ENCODE measurements at places on chromosomes 3 and 15.

- DNase-seq = no peak
Measured at GRCh38 chr3:137693791-137694190, 70.3 kb upstream of the SOX14 start.

DNA sequence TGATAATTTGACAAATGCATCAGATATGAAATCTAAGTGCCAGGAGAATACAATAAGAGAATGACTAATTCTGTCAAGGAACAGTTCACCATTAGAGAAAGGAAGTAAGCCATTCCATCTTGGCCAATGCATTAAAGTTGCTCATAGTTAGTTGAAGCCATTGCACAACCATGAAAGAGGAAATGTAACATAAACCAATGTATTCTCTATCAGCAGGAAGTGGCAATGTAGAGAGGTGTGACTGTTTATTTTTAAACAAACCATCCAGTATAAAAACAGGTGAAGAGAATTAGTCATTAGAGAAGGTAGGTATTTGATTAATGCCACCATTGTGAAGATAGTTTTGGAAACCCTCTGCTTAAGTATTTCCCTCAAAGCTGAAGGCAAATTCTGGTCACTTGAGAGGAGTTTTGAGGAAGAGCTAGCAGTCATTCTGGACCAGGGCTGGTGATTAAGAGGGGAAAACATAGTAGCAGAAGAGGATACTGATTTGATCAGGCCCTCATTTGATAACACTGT is 10.7 kb upstream of the ANXA2 start:
- DNase-seq = no peak

DNA sequence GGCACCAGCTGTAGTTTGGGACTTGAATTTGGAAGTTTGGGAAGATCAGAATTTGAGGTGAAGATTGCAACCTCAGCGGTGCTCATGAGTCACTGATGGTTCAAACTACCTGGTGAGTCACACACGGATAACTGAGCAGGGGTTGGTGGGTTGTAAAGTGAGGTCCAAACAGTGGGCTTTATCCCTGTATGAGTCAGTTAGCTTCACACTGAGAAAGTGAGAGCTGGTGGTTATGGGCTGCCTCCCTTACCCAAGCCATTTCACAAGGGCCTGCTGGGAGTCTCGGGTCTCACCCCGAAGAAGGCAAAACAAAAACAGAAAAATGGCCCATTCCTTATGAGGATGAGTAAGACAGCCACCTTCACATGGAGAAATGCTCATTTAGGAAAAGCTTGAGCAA is 77.0 kb downstream of the ITGA11 start:
- DNase-seq = no peak

- no peak for DNase-seq
Measured at GRCh38 chr15:34886134-34886533, 83.4 kb downstream of the AQR start.

DNA sequence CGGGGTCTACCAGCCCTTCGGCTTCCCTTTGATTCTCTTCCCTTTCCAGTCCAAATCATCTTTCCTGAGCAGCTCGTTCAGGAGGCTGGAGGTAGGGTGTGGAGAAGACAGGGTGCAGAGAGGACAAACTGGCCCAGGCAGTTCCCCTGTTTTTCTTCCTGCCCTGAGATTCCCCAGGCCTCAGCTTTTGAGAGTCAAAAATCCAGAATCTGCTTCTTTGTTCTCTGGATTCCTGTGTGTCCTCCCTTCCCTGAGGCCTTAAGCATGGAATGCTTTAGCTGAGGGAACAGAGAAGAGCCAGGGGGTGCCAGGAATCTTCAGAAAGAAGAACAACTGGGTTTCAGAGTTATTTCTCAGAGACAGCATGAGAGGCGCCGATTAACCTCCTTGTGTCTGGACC is 26.7 kb upstream of the LRTM1 start:
- DNase-seq = no peak

- DNase-seq = peak; percentile 70
Measured at GRCh38 chr15:60673918-60674558, 195.1 kb upstream of the ICE2 start.
